Cardiac fibroblast (primary cell): ENCODE measurements at places on chromosomes 11 and 22.

GRCh38 chr11:75853971-75854370 lies 39.0 kb downstream of the UVRAG start:
- DNase-seq, result no peak

DNA sequence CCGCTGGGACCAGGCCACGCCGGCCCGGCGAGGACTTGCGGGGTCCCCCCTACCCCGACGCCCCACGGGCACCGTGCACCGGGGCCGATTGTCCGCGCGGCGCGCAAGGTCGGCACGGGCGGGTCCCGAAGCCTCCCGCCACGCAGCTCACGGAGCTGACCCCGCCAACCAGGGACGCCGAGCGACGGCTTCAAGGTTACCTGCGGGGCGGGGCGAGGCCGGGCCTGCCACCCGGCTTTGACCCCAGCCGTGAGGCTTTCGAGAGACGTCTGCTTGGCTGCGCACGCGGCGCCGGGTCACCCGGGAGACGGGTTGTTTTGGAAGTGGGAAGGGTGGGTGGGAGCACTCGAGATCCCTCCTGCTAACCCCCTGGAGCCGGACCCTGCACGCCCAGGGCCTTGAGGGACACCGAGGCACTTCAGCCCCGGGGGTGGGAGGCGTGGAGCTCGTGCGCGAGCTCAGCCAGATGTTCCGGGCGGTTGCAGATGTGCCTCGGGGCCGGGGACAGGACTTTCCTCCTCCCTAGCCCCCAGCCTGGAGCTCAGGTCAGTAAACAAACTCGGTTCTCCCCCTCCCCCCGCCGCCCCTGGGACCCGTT lies 3.2 kb upstream of the WNT11 start:
- DNase-seq, result no peak

DNA sequence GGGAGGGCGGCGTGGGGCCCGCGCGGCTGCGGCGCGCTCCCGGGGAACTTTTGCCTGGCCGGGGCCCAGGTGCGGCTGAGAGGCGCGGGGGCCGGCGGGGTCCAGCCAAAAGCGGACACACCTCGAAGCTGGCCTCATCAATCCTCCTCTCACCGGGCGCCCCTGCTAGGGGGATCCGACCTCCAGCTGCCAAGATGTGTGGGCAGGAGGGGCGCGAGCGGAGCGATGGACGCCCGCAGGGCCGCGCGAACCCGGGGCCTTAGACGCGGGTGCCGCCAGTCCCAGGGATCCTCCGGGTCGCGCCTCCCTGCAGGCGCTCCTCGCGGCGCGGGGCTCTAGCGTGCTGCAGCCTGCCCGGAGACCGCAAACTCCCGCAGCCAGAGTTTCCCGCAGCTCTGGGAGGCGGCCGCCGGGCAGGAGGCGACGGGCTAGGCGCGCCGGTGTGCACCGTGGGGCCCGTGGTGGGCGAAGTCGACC lies 785 bp downstream of the IGSF9B start:
- DNase-seq, result no peak

- no peak for DNase-seq
These were observed 289.9 kb downstream of the TENM4 start for GRCh38 chr11:79150966-79151365.

DNA sequence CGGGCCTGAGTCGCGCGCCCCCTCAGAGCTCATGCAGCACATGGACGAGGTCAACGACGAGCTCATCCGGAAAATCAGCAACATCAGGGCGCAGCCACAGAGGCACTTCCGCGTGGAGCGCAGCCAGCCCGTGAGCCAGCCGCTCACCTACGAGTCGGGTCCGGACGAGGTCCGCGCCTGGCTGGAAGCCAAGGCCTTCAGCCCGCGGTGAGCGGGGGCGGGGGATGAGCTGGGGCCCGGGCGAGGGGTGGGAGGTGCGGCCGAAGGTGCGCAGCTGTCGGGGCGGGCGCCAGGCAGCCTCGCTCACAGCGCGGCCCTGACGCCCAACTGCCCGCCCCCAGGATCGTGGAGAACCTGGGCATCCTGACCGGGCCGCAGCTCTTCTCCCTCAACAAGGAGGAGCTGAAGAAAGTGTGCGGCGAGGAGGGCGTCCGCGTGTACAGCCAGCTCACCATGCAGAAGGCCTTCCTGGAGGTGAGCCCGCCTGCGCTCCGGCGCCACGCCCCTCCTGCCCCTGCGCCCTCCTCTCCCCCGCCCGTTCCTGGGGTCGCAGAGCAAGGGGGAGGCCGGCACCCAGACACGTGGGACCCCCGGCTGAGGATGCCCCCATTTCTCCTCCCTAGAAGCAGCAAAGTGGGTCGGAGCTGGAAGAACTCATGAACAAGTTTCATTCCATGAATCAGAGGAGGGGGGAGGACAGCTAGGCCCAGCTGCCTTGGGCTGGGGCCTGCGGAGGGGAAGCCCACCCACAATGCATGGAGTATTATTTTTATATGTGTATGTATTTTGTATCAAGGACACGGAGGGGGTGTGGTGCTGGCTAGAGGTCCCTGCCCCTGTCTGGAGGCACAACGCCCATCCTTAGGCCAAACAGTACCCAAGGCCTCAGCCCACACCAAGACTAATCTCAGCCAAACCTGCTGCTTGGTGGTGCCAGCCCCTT lies 20.5 kb downstream of the EPS8L2 start:
- DNase-seq, result no peak

DNA sequence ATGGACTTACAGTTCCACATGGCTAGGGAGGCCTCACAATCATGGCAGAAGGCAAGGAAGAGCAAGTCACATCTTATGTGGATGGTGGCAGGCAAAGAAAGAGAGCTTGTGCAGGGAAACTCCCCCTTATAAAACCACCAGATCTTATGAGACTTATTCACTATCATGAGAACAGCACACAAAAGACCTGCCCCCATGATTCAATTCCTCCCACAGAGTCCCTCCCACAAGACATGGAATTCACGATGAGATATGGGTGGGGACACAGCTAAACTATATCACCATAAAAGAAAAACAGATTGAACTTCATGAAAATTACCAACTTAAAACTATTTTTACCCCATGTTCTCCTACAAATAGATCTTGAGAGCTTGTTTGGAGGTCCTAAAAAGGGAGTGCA lies 19.6 kb downstream of the ENTHD1 start:
- no peak for DNase-seq

DNA sequence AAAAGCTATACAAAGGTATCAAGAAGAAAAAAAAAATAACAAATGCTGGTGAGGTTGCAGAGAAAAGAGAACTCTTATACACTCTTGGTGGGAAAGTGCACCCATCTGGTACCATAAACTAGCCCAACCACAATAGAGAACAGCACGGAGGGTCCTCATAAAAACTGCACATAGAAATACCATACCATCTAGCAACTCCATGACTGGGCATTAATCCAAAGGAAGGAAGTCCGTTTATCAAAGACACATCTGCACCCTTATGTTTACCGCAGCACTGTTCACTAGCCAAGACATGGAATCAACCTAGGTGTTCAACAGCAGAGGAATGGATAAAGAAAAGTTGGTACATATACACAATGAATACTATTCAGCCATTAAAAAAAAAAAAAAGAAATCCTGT lies 10.8 kb upstream of the CLDN5 start:
- DNase-seq, result no peak

- DNase-seq, result no peak
These were observed 419 bp downstream of the ANKRD54 start for GRCh38 chr22:37843741-37844089.

DNA sequence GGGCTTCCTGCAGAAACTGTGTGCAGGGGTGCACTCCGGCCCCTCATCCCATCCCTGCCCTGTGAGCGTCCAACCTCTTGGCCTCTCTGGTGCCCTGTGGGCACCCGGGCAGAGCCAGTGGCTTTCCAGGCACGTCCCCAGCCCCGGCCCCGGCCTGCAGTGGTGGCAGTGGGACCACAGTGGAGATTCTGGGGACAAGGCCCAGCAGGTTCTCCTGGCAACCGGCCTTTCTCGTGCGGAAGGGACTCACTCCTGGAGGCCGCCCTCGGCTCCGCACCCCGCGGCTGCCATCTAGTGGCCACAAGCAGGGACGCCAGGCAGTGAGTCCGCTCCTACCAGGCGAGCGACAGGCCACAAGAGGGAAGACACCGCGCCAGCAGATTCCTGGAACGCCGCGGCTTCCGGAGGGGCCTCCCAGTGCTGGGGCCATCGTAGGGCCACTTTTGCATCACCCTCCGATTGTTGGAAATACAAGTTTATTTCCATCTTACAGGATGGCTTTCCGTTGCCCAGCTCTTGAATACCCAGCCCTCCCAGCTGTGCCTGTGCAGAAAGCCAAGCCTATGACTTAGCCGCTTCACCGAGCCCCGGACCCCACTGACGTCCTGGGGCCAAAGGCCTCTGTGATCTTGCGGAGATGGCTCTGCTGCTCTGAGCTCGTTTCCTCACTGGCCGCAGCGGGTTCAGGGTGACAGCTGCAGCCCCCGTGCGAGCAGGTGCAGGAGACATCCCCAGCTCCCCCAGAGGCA lies 357.3 kb downstream of the CTTN start:
- DNase-seq, result peak; percentile 74

- DNase-seq, result peak; percentile 78
These were observed 639 bp downstream of the CRY2 start for GRCh38 chr11:45847911-45848316.

DNA sequence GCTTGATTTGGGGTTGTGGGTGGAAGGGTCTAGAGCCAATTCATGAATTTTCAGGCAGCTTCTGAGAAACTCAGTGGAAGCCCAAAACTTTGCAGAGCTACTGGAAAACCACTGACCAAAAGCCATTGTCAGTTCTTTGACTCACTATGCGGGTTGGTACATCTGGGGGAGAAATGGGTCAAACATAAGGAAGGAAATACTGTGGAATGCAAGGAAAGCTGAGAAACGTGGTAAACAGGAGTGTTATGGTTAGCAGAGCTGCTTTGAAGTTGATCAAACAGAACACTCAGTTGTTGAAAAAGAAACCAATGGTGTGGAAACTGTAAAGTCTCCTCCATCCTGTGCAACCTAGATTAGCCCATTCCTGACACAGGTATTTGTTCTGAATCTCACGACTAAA lies 6.3 kb upstream of the ABTB2 start:
- peak; percentile 48 for DNase-seq

- no peak for DNase-seq
These were observed 44.1 kb downstream of the USP28 start for GRCh38 chr11:113831314-113831713.

- no peak for DNase-seq
These were observed 90.3 kb downstream of the MTMR3 start for GRCh38 chr22:29973269-29973668.

GRCh38 chr22:42270510-42271190 lies at the start of gene TCF20:
TCF20 (minus strand) TSS chr22:42270653; CDS start chr22:42215305, 55,348 bp downstream.
- DNase-seq, result peak; percentile 70

- no peak for DNase-seq
These were observed 25.7 kb downstream of the GLB1L2 start for GRCh38 chr11:134357545-134357839.

DNA sequence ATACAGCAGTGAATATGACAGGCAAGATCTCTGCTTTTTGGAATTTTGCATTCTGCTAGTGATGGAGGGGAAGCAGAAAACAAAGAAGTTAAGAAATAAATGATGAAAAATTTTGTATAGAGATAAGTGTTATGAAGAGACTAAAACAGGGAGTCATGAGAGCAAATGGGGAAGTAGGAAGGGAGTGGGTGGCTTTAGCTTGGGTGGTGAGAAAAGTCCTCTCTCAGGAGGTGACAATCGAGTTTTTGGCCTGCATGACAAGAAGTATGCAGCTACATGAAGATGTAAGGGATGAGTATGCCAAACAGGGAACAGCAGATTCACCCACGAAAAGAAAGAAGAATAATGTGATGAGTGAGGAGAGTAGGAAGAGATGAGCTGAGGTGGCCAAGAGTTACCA lies 80.7 kb upstream of the MPPED2 start:
- no peak for DNase-seq

DNA sequence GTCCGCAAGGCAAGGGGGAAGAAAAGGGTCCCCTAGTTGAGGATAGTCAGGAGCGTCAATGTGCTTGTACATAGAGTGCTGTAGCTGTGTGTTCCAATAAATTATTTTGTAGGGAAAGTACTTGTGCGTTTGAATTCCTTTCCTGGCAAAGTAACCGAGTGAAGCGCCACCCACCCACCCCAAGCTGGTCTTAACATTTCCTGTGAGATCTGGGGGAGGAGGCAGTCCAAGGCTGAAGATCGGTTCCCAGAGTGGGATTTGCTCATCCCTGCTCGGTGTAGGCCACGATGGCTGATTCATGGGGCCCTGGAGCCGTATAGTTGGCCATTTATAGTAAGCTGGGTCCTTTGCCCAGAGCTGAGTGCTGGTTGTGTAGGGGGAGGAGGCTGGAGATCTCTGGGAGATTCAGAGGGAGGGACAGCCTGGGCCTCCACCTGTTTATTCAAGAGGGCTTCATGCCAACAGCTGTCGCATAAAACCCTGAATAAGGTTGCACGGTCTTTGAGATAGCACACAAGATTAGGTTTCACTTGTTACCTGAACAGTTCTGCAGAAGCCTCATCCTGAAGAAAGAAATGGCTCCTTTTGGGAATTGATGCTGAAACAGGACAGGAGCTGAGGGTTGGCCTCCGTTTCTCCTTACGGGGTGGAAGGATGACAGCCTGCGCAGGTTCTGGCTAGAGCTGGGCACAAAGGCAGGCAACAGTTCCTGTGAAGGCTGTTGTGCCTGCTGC lies 2.4 kb downstream of the ATF4 start:
- DNase-seq, result peak; percentile 71
